KG1 (cell line): ENCODE measurements at places on chromosomes 11 and 22.

GRCh38 chr11:17386331-17387084, 2.0 kb downstream of the KCNJ11 start:
- DNase-seq = peak; percentile 20

DNA sequence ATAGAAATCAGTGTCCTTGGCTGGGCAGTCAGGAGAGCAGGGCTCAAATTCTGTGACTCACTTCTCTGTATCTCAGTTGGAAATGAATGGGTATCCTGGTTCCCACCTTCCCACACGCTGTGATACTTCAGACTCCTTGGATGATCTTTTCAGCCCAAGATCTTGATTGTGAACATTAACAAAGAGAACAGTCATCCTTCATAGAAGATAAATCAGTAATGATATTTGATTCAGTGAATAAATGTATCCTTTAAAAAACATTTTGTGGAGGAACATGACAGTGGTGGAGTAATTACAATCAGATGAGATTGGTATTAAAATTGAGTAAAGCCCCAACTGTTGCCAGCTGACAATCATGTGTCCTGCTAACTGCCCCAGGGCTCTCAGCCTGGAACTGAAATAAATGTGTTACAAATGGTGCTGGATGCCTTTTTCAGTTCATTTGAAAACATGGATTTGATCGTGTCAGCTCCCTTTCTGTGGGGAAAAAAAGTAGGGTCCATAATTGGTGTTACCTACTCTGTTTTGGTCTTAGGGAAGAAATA, 72.9 kb upstream of the OR5AN1 start:
- DNase-seq = no peak

- DNase-seq = no peak
Observed at GRCh38 chr22:45227645-45228400, 12.9 kb downstream of the KIAA0930 start.

GRCh38 chr22:18075720-18076497, 1.9 kb upstream of the PEX26 start:
- DNase-seq = peak; percentile 72

DNA sequence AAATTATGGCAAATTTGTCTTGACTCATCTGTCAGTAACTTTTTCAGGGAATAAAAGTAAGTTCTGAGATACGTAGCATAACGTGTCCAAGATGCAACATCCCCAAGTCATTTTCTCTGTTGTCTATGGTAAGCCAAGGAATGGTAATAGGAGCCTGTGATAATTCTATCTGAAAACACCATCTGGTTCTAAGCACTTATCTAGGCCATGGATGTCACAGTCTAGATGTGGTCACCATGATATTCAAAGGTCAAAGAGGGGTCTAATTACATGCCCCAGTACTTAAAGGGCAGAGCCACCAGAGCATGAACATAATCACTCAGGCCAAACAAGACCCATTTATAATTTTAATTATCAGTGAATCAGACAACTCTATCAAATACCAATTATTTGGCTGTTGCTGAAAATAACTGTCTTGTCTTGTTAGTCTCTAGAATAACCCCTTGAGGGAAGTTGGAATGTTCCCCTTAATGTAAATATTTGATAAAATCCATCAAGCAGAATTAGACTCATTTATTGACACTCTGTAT, 225.1 kb upstream of the MPPED2 start:
- DNase-seq = no peak

GRCh38 chr22:31969789-31970489, 25.6 kb downstream of the YWHAH start:
- DNase-seq = peak; percentile 51

GRCh38 chr11:122633219-122633829, 22.2 kb upstream of the UBASH3B start:
- no peak for DNase-seq

GRCh38 chr11:59501931-59502330, 1.4 kb upstream of the OR4D11 start:
- no peak for DNase-seq

GRCh38 chr11:61042537-61042936, 59.8 kb upstream of the CD5 start:
- no peak for DNase-seq

- DNase-seq = no peak
Observed at GRCh38 chr11:70566768-70567530, 168.6 kb downstream of the CTTN start.

DNA sequence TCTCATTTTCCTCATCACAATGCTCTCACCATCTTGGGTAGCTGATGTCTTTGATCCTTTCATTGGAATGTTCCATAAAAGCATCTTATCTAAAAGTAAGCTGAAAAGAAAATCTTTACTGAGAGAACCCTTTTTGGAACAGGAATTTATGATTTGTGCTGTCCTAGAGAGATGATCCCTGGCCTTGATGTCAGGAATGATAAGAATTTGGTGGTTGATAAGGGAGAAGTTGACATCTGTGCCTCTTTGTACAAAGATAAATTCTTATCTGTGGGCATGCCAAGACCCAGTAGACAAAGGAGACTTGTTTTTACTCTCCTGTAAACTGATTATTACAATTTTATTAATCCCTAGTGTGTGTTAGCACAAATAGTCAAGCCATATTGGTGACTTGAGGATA, 36.9 kb downstream of the NAALAD2 start:
- no peak for DNase-seq

GRCh38 chr11:46338636-46338987, 8.7 kb upstream of the DGKZ start:
- no peak for DNase-seq

DNA sequence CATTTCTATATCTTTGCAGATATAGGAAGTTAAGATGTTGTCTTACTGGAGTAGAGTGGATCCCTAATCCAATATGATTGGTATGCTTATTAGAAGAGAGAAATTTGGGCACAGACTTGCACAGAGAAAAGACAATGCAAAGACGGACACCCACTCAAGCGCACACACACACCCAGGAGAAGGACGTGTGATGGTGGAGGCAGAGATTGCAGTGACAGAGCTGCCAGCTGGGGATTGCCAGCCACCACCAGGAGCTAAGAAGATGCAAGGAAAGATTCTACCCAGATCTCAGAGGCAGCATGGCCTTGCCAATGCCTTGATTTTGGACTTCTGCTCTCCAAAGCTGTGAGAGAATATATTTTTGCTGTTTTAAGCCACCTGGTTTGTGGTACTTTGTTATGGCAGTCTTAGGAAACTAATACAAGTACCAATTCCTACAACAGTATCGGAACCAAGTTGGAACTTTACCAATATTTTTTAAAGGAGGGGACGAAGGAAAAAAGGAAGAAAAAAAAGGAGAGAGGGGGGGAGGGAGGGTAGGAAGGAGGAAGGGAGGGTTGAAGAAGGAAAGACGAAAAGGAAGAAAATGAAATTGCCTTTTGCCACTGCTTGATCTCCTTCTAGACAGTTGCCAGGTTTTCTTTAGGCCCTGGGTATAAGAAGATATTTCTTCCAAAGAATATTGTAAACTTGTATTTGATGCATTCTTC, 334.0 kb downstream of the BUD13 start:
- no peak for DNase-seq

DNA sequence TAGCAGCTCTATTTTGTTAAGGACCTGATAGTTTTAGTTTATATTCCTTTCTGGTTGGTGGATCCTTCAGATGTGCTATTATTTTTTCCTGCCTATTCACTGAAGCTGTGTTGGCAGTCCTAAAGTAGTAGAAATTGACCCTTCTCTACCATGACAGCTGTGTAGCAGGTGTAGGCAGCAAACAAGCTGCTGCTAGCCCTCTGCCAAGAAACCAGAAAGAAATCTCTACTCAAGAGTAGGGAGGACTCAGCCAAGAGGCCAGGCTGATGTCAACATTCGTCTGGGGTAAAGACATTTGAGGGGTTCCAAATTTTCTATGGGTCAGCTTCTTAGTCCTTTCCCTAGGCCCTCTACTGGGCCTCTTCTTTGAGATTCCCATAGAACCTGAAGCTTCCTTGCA, 51.2 kb downstream of the CSTF3 start:
- DNase-seq = no peak

DNA sequence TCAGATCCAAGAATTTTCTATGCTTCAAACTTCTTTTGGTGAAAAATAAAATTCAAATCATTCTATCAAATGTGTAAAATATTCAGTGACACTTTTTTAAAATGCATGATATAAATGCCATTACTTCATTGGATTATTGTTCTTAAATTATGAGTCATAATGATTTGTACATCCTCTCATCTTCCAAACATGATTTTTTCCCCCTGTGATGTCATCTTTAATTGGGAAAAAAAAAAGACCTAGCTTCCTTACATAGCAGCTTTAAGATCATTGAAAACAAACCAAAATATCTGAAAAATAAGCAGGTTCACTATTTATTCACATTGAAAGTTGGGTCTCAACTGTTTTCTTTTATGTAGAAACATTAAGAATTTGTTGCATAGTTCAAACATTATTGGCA, 1549.4 kb downstream of the LRRC4C start:
- DNase-seq = no peak

- DNase-seq = no peak
Observed at GRCh38 chr11:12076840-12077534, 33.4 kb upstream of the MICAL2 start.
